ENCODE measurements at places on chromosomes 2 and 18.
A peak's percentile ranks its signal among the peaks of the same experiment; 100 is the strongest.

GRCh38 chr2:9440058-9440727, 16.7 kb downstream of the CPSF3 start:
- no peak for DNase-seq

- no peak for DNase-seq
Observed at GRCh38 chr2:120373424-120373823, 27.5 kb downstream of the INHBB start.

DNA sequence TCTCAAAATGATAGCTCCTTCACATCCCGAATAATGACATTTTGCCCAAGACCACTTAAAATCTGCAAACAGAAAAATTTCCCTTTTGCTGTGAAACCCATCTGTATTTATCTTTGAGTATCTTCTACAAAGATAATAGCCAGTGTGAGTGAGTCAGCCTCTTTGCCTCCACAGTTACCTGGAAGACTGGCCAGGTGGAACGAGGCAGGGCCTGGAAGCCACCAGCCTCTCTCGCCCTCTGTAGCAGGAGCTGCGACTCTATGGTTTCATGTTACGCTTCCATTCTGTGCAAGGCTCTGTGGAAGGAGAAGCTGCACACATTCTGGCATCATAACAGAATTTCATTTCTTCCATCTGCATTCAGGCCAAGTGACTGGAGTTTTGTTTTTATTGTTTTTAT, 9.5 kb downstream of the ELP2 start:
- DNase-seq, result peak; percentile 37

GRCh38 chr2:869357-869871, 81.2 kb upstream of the SNTG2 start:
- no peak for DNase-seq

DNA sequence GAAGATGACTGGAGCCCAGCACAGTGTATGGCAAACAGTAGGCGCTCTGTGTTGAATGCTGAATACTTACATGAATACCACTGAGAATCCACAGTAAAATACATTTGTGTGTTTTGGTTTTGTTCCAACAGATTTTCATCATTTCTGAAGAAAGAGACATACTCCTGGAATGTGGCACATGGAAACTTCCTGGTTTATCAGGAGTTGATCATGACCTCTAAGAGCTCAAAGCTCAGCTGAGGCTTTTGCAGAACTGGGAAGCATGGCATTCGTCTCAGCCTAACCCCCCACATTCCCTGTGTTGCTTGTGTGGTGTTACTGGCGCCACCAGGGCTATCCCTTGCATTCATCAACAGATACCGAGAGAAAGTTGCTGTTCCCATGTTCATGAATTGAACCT, 316.9 kb upstream of the REV1 start:
- no peak for DNase-seq

DNA sequence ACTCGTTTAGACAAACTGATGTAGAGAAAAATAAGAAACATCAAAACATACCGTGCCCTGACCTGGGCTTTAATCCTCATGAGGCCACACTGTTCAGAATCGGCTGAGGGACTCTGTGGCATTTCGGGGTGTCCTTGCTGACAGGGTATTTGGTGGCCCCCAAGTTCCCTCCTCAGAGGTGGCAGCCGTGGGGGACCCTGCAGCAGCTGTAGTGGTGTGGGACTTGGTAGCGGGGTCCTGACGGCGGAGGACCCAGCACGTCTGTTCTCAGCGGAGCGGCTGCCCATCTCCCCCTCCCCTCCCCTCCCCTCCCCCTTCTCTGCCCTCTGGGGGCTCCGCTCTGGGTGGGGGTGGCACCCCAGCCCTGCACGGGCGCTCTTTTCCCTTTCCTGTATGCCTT, 18.4 kb downstream of the KCNG2 start:
- DNase-seq, result no peak

DNA sequence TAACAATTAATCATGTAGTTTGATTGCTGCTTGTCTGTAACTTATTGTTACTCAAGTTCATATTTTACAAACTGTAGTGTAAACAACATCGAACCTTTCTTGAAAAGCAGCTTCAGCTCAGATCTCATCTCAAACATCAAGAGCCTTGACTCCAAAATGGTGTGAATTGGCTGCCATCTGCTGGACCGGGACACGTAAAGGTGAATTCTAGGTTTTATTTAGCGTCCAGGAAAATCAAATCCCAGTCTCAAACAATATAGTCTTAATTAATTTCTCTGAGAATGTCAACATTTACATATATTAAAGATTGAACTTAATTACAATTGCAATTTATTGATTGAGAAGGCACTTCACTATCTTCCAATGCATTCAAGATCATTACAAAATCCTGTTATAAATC, 453.0 kb downstream of the GALR1 start:
- peak; percentile 23 for DNase-seq

DNA sequence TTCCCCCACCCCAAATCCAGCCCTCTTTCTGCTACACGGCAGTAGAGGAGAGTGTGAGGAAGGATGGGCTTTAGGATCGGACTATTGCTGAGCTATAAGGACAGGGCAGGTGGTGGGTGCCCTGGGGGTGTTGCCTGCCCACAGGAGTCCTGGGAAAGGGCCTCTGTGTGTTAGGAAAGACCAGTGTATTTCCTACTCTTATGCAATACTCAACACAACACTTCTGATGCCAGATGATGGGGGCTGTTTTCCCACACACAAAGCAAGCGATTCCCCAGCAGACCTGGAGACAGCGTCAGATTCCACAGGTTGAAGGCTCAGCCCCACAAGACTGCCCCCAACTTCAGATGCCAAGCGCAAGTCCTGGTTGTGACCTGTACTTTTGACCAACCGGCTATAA, 91.0 kb upstream of the LCLAT1 start:
- no peak for DNase-seq

GRCh38 chr2:23302591-23302990, 82.4 kb upstream of the KLHL29 start:
- no peak for DNase-seq

GRCh38 chr2:85852937-85853498, 35.8 kb downstream of the ST3GAL5 start:
- no peak for DNase-seq

DNA sequence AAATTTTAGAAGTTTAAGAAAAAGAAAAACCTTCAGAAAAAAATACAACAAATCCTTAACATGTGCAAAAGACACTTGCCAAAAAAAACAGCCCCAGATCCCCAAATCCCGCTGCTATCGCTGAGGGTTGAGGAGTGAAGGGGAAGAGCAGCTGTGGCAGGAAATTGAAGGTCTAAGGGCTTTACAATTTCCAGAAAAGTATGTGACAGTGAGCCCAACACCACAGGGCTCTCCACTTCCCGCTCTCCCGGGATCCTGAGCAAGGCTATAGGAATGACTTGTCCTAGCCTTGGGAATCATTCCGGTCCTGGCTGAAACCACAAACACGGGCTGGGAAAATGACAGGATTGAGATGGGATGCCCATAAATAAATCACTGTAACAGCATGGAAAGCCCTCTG, 191.4 kb downstream of the TMEM163 start:
- no peak for DNase-seq

DNA sequence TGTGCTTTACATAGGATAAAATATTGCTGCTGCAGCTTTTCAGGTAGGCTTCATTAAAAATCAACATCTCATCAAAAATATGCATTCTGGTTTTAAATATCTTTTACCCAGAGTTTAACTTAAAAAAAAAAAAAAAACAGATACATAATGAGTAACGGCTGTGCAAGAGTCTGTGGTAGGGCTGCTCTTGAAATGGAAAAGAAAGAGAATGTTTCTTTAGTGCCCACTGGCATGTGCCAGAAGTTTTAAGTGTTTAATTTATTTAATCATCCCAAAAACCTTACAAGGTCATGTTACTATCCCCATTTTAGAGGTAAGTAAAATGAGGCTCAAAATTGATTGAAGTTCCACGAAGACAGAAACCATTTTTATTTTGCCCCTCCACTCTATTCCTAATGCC, 92.1 kb downstream of the SLC8A1 start:
- no peak for DNase-seq

- DNase-seq, result no peak
Observed at GRCh38 chr2:12236136-12236844, 480.4 kb upstream of the TRIB2 start.

GRCh38 chr2:172012677-172013391, 13.1 kb downstream of the METAP1D start:
- no peak for DNase-seq

- no peak for DNase-seq
Observed at GRCh38 chr18:55268628-55269275, 309.5 kb upstream of the CCDC68 start.

GRCh38 chr2:227150222-227150936, 13.6 kb downstream of the COL4A4 start:
- DNase-seq, result no peak

- no peak for DNase-seq
Observed at GRCh38 chr2:220433131-220433530, 805.7 kb downstream of the SLC4A3 start.

- DNase-seq, result no peak
Observed at GRCh38 chr2:110741491-110741980, 9.2 kb downstream of the ACOXL start.

GRCh38 chr18:52208646-52209045, 131.4 kb upstream of the DCC start:
- no peak for DNase-seq

DNA sequence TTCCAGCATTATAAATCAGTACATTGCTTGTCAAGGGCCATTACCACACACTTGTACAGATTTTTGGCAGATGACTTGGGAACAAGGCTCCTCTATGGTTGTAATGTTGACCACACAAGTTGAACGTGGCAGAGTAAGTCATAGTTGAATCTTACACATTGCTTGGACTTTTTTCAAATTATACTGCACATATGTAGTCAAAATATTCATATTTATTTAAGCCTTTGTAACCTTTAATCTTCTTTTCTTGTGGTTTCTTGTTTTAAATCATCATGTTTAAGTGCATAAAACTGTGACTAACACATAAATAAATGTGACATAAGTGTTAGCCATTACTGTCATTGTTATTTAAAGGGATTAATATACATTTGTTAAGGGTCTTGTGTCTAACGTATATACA, 52.1 kb upstream of the EPB41L5 start:
- peak; percentile 22 for DNase-seq

GRCh38 chr2:213199871-213200270, 48.5 kb upstream of the IKZF2 start:
- DNase-seq, result no peak

GRCh38 chr2:16666449-16666801, 791 bp upstream of the CYRIA start:
- DNase-seq, result no peak

GRCh38 chr2:21781962-21782361, 658.2 kb downstream of the TDRD15 start:
- DNase-seq, result no peak

DNA sequence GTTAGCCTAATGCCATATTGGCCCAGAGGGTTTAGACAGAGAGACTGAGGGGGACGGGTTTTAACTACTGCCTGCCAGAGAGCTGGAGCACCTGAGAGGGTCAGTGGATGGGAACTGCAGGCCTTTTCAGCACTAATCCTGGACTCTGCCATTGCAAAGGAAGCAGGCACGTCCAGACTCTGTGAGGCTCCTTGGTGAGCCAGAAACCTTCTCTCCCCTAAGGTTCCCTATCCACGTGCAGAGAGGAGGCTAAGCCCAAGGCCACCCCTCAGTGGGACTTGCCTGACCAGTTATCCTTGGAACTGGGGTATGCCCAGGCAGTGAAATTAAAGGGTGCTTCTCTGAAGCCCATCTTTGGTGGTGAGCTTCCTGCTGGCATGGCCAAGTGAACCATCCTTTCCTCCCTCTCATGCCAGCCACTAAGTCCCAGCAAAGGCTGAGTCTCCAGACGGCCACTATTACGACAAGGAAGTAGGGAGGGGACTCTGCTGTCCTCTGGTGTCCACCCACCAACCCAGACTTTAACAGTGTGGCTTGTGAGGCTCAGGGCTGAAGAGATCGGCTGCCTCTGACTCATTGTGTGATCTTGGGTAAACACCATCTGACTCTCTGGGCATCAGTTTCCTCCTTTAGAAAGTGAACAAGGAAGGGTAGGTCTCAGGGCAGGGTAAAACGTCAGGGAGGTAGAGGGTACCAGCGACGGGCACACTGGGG, 3.9 kb upstream of the MLPH start:
- DNase-seq, result no peak

DNA sequence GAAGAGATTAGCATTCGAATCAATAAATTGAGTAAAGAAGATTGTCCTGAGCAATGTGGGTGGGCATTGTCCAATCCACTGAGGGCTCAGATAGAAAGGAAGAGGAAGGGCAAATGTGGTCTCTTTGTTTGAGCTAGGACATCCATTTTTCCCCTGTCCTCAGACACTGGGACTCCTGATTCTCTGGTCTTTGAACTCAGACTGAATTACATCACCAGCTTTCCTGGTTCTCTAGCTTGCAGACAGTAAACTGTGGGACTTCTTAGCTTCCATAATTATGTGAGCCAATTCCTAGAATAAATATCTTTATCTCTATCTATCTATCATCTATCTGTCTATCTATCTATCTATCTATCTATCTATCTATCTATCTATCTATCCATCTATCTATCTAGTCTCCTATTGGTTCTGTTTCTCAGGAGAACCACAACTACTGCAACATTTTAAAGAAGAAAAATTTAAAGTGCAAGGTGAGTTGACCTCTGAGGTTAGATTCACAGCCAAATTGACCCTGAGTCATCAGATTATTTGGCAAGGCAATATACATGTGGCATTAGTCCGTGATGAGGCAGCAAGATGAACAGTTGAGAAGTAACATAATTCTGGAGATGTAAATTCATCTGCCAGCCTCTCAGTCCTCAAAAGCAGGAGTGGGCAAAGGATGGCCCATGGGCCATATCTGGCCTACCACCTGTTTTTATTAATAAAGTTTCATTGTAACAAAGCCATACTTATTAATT, 191.4 kb downstream of the PDE11A start:
- no peak for DNase-seq

GRCh38 chr2:116586328-116586689, 1228.2 kb upstream of the DDX18 start:
- no peak for DNase-seq

GRCh38 chr2:188734691-188735090, 239.5 kb upstream of the COL3A1 start:
- no peak for DNase-seq

- DNase-seq, result no peak
Observed at GRCh38 chr18:62611453-62612288, 88.8 kb downstream of the ZCCHC2 start.

DNA sequence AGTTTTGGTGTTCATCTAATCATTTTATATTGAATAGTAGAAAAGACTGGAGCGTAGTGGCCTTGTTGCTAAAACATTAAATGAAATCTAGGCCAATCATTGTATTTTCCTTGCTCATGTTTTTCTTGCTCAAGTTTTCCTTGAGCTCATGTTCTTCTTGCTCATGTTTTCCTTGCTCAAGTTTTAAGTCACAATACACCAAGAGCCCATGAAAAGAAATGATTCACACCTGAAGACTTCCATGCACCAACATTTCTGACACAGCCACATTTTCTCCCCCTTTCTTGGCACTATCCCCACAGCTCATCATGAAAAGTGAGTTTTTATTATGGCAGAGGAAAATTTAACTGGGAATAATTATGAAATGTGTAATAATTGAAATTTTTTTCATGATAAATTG, 92.0 kb downstream of the LRP1B start:
- DNase-seq, result no peak

GRCh38 chr2:56008661-56009431, 85.3 kb upstream of the EFEMP1 start:
- DNase-seq, result peak; percentile 58

GRCh38 chr18:51107082-51107481, 77.1 kb downstream of the SMAD4 start:
- no peak for DNase-seq

All from DMS79 treated with DMSO at 0.1 percent for 48 hours (cell line).